Activated T-cell treated with anti-CD3 and anti-CD28 coated beads, Interleukin-2, amount 50 U/mL, for 4 hours (primary cell): ENCODE measurements at places on chromosomes 12 and 14.

GRCh38 chr12:108565976-108566375 lies 3.6 kb downstream of the ISCU start:
- DNase-seq: peak; percentile 63

GRCh38 chr12:58163021-58163420 lies 221.7 kb downstream of the ATP23 start:
- no peak for DNase-seq

GRCh38 chr14:75252254-75252837 lies 26.3 kb upstream of the FOS start:
- no peak for DNase-seq

- DNase-seq: no peak
These were observed 4.9 kb upstream of the RIC8B start for GRCh38 chr12:106769546-106769945.

DNA sequence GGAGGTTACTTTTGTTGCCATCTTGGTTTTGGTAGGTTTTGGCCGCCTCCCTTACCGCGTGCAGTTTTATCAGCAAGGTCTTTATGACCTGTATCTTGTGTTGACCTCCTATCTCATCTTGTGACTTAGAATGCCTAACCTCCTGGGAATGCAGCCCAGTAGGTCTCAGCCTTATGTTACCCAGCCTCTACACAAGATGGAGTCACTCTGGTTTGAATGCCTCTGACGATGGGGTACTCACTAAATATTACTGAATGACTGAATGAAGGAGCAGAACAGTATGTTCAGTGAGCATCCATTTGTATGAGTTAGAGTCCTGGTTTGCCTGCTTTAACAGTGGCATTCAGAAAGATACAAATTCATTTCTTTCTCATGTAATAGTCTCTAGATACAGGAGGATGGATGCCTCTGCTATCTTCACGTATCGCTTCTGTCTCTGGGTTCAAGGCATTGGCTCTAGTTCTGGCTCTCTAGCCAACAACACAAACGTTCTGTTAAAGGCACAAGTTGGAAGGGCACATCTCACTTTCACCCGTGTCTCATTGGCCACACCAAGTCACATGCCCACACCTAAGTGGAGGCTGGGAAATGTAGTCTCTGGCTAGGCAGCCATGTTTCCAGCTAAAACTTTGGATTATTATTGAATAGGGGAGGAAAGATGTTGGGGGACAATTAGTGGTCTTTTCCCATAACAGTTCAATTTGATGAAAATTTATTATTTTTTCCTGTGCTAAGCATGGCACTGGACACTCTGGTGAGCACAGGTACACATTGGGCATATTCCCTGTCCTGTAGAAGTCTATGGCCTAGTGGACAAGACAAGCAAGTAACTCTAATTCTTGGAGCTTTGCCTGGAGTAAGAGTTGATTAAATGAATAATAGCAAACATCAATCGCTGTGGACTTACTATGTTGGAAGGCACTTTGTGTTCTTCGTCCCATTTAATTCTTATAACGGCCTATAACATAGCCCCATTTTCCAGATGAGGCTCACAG lies 75.2 kb upstream of the RPH3A start:
- no peak for DNase-seq

DNA sequence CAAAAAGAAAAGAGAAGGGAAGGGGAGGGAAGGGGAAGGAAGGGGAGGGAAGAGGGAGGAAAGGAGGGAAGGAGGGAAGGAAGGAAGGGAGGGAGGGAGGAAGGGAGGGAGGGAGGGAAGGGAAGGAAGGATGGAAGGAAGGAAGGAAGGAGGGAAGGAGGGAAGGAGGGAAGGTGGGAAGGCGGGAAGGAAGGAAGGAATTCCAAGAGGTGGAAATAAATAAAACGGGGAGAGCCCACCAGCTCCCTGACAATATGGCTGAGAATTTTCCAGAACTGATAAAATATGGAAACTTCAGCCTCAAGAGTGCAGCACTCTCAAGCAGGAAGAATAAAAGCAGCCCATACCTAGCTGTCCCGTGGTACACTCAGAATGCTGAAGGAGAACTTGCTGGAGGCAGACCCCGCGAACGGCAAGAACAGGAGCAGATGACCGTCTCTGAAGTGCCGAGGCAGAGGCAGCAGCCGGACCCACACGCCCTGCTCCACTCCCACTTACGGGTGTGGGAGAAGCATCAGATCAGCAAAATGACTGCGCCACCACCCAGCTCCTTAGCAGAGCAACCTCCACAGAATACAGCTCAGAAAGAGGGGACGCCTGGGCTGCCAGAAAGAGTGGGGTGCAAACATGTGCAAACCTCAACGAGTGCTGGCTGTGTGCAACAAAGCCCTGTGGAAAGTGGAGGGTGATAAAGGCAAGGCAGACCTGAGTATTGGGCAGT lies 34.1 kb upstream of the INF2 start:
- no peak for DNase-seq

GRCh38 chr14:89325959-89326358 lies 91.1 kb downstream of the FOXN3 start:
- no peak for DNase-seq

- DNase-seq: no peak
These were observed 183.3 kb upstream of the LMO3 start for GRCh38 chr12:16789204-16789790.

GRCh38 chr14:100826391-100827100 lies 628 bp downstream of the MEG3 start:
- DNase-seq: no peak

- DNase-seq: no peak
These were observed 18.3 kb downstream of the SLC17A8 start for GRCh38 chr12:100375038-100375735.

GRCh38 chr12:30166006-30166795 lies 382.5 kb upstream of the TMTC1 start:
- DNase-seq: no peak
